ENCODE measurements at places on chromosomes 11 and 22.

GRCh38 chr11:12941671-12942070 is 67.4 kb upstream of the RASSF10 start:
- DNase-seq: no peak

GRCh38 chr22:26095256-26095956 is 73.9 kb upstream of the SEZ6L start:
- DNase-seq: no peak

DNA sequence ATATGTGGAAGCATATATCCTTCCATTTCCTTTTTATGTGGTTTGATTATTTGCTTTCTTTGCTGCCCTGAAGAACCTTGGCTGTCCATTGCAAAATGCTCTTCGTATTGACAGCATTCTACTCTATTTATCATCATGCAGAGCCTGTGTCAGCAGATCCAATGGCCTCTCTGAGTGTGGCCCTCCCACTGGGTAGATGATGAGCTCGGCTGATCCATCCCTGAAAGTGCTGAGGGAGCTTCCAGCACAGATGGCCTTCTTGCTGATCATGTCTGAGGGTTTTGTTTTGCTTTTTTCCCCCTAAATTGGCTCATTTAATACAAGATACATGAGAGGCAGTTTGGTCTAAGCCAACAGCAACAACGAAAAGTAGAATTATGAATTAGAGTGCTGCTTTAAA is 181.0 kb downstream of the GRIA4 start:
- no peak for DNase-seq

DNA sequence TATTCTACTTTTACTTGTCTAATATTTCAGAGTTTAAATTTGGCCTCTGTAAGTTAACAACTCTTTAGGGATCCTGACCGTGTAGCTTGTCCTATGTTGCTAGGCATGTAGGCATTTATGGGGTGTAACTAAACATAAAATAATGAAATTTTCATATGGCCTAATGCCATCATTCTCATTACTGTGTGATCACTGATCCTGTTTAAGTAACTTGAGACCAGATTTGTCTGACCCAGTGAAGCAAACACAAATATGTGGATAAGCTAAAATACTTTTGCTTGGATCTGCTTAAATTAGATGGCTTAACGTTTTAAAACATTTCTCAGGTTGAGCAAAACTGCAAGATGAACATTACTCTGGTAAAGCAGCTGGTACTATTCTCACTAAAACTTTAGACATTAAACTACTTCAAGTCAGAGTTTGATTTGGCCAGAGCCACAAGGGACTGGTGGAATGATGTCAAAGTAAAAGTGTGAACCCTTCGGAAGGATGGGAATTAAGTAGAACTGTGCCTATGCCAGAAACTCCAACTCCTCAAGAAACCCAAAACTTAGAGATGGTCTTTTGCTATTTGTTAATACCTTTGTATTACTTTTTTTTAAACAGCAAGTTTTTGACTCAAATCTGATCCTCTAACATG is 12.5 kb downstream of the QSER1 start:
- no peak for DNase-seq

DNA sequence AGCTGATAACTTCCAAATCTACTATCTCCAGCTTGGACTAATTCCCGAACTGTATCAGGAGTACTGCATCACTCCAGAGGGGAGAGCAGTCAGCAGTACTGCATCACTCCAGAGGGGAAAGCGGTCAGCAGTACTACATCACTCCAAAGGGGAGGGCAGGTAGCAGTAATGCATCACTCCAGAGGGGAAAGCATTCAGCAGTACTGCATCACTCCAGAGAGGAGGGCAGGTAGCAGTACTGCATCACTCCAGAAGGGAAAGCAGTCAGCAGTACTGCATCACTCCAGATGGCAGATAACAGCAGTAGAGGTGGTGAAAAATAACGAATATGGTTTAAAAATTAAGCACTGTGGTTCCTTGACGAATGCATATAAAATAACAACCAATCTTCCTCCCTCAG is 8.4 kb downstream of the CWC15 start:
- no peak for DNase-seq

DNA sequence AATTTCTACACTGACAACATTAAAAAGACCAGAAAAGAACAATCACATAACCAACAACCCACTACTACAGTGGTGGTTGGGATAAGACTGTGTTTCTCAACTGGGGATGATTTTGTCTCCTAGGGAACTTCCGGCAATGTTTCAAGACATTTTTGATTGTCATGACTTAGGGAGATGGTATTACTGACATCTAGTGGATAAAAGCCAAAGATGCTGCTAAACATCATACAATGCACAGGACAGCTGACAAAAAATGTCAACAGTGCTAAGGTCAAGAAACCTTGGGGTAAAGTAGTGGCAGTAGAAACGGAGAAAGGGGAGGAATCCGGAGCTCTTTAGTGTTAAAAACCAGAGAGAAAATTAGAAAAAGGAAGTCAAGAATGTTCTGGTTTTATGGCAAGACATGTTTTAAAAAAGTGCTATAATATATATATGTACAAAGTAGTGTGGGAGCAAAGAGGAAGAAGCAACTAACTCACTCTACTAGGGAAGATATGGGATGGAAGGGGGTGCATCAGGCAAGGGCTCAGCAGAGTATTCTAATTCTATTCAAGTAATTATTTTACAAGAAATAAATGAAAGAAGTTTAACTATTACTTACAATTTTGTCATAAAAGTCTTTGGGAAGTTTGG is 37.2 kb downstream of the CKAP5 start:
- peak; percentile 65 for DNase-seq

DNA sequence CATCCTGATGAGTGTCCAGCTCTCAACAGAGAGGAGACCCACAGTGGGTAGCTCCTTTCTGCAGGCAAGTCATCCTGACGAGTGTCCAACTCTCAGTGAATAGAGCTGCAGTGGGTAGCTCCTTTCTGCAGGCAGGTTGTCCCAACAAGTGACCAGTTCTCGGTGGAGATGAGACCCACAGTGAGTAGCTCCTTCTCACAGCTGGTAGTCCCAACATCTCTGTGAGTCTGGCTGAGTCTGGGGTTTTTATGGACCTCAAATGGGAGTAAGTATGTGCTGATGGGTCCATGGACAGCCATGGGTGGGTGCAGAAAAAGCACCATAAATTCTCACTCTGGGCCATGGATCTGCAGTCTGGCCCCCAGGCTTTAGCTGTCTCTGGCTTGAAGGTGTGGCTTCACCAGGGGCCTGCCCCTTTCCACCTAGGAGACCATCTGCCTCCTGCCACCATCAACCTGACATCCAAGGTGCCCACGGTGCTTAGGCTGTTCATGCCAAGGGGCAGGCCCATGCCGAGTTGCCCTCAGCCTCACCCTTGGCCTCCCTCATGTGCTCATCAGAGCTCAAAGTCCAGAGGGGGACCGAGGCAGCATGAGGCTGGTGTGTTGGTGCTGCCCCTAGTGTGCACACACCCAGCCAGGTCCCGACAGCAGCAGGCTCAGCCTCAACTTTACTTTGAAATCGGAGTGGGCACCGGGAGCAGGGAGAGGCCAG is 15.3 kb downstream of the NPAT start:
- DNase-seq: peak; percentile 61

GRCh38 chr11:11987503-11988022 is 20.9 kb downstream of the DKK3 start:
- DNase-seq: peak; percentile 5

DNA sequence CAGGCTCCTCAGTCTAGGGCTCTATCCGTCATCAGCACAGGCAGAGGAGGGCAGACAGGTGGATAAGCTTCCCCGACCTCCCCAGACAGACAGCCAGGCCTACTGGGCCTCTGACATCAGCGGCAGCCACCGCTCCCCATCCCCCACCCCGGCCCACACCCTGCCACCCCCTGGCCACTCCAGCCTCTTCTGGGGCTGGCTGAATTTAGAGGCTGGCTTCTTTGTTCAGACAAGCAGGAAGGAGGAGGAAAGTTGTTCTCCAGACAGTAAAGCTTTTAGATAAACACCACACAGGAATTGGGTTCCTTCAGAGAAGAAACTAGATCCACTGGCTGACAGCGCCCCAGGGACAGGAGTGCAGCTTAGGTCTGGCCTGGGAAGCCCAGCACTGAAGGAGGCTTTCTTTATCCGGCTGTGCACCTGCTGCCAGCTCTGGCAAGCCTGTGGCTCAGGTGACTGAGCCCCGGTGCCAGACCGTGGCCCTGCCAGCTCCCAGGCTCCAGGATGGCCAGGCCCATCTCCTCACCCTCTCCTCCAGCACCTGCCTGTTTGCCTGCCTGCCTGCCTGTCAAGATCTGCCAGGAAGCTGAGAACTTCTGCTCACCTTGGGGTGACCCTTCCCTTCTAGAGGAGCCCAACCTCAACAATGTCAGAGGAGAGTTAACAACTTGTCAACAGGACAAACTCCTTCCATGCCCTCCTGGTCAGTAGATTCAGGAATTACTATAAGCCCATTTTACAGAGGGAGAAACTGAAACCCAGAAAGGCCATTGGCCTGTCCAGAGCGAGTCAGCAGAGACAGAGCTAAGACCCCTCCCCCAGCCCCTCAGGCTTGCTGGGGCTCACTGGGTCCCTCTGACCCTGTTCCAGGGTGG is 44.0 kb upstream of the KLHL35 start:
- DNase-seq: no peak

DNA sequence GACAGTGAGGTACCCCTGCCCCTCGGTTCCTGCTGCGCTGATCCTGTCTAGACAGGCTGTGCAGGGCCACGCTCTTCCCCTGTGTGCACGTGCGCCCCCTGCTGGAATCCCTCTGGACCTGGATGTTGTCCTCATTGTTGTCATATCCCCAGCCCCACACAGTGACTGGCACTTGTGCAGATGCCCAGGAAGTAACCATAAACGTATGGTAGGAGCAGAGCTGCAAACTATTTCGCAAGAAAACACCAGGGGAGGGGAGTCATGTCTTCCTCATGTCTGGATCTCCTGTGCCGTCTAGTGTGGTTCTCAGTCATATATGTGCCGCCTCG is 114.7 kb downstream of the CRYBB2 start:
- peak; percentile 65 for DNase-seq

- DNase-seq: no peak
Measured at GRCh38 chr11:17221968-17222367, 14.2 kb upstream of the PIK3C2A start.

- no peak for DNase-seq
Measured at GRCh38 chr11:125807909-125808308, 20.0 kb downstream of the PATE3 start.

GRCh38 chr11:2074266-2074825 is 64.8 kb downstream of the IGF2 start:
- peak; percentile 10 for DNase-seq

DNA sequence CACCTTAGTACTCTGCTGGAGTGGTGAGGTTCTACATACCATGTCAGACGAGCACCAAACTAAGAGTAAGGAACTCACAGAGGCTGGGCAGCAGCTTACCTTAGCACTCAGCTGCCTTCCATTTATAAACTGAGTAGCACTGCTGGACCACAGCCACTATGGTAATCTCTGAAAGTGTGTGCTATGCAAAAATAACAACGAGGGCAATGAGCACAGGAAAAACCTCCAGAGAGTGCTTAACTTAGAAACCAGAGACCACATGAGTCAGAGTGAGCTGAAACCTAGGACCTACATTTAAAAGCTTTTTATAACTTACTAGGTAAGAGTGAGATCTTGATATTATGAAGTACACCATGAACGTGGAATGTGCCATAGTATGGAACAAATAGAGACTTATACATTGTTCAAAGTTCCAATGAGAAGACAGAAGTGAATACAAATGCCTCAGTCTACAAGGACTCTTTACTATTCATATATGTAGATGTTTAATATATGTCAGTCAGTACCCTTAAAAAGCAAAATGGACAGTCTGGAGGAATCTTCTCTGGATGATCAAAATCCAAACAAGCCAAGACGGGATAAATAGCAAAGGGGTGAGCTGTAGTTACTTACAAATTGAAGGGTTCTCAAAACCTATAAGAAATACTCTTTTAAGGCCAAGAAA is 17.2 kb upstream of the CD59 start:
- no peak for DNase-seq

GRCh38 chr11:59401262-59401552 is 25.0 kb downstream of the OR5A2 start:
- no peak for DNase-seq

GRCh38 chr11:2699185-2699530 is 636 bp downstream of the KCNQ1OT1 start:
- DNase-seq: peak; percentile 15

GRCh38 chr22:19226428-19226827 is 47.9 kb upstream of the SLC25A1 start:
- no peak for DNase-seq

DNA sequence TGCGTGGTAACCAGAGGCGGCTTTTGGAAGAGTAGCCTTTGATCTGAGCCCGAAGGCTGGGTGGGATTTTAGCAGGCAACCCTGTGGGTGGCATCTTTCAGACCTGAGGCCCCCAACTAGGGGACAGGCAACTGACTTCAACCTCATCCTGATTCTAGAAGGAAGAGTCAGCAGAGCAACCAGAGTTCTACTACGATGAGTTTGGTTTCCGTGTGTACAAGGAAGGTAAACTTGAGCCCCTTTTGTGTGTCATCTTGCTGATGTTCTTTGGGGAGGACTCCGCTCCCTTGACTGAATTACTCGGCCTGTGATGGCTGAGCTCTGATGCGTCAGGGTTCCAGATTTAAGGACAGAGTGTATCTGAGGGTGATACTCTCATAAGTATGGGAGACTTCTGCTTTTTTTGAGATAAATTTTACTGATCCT is 31.6 kb downstream of the SGSM3 start:
- DNase-seq: no peak

GRCh38 chr11:70135625-70136059 is 57.5 kb downstream of the ANO1 start:
- no peak for DNase-seq

- DNase-seq: no peak
Measured at GRCh38 chr22:45626198-45626651, 45.4 kb upstream of the ATXN10 start.

DNA sequence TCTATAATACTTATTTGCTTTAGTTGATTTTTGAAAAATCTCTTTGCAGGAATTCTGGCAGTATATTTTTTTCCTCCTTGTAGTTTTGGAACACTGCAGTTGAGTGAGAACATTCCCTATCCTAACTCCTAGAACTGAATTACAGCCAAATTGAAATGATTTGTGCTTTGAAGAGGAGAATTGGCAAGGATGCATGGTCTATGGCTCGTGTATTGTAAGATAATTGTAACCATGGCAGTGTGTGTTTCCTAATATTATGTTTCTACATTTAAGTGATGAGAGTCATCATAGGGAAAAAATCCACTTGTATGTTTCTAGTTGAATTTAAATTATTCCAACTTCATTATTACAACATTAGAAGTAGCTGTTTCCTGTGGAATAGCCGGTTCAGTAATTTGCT is 80.9 kb upstream of the MYO18B start:
- DNase-seq: no peak

GRCh38 chr11:130866831-130867230 is 49.4 kb downstream of the SNX19 start:
- no peak for DNase-seq

GRCh38 chr22:45413368-45414211 is at the start of the genes RIBC2 and SMC1B:
TSS of gene RIBC2 (plus strand) at chr22:45413693. CDS start at chr22:45413887, 194 bp downstream.
TSS of gene SMC1B (minus strand) at chr22:45413599. CDS start at chr22:45413567, 32 bp downstream.
- no peak for DNase-seq

- DNase-seq: no peak
Measured at GRCh38 chr22:24831687-24832086, 25.7 kb downstream of the SGSM1 start.

DNA sequence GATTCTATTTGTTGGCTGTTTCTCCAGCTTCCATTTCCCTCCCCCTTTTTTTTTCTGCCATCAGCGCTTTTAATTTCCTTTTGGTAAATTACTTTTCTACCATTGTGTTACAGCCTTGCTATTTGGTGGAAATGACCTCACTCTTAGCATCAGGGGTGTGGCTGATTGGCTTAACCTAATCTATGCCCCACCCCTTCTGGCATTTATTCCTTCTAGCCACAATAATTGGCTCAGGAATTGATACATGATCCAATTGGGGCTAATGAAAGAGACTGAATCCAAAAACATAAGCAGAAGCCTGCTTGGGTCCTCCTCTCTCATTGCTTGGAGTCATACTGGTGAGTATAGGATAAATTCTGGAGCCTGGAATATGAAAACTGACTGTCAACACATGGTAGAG is 402.4 kb upstream of the LRRC4C start:
- DNase-seq: no peak

All from OCI-LY7 (cell line).